Iris pigment epithelial cell (primary cell): ENCODE measurements at places on chromosomes 11 and 22.

DNA sequence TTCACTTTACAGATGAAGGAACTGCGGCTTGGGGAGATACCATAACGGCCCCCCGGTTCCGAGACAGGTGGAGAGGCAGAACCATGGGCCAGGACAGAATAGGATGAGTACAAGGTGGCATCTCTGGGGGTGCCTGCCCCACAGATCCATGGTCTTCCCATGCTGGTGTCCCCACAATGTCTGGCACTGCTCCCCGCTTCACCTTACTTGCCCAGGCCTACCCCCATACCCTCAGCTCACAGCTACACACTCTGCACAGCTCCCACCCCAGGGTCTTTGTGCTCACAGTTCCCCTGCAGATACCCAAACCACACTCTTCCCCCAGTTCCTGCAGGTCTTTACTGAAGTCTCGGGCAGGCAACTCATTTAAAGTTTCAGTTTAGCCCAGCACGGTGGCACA, 11.4 kb upstream of the DGCR8 start:
- DNase-seq = no peak

DNA sequence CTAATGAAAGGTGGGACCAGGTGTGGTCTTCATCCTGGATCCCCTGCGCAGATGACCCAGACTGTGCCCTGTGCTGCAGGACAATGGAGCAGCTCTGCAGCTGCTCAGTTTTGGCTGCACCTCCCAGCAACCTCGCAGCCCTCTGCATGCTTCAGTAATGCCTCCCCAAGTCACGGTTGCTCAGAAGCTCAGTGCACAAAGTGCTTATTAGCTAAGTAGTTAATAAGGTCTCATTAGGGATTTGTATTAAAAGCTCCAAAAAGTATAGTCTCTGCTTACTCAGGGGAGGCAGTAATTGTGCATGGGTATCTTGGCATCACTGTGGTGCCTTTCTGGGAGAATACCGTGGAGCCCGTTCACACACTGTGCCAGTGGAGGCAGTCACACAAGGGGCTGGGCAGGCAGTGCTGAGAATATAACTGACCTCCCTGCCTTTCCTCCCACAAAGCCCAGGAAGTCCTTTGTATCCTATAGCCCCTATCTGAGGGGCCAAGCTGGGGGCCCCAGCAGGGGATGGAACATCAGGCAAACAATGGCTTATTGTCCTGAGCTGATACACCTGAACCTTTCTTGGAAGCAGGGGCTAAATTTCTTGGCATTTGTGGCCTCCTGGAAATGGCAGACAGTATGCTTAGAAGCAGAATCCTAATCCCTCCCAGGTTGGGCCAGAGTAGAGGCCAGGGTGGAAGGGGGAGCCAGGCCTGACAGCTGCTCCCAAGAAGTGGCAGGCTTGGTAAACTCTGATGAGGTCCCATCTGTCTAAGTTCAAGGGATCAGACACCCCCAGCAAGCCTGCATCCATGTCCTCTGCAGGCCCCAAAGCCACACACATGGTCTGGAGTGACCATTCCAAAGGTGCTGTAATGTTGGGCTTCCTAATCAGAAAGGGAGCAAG, 125.5 kb upstream of the PARVA start:
- no peak for DNase-seq

DNA sequence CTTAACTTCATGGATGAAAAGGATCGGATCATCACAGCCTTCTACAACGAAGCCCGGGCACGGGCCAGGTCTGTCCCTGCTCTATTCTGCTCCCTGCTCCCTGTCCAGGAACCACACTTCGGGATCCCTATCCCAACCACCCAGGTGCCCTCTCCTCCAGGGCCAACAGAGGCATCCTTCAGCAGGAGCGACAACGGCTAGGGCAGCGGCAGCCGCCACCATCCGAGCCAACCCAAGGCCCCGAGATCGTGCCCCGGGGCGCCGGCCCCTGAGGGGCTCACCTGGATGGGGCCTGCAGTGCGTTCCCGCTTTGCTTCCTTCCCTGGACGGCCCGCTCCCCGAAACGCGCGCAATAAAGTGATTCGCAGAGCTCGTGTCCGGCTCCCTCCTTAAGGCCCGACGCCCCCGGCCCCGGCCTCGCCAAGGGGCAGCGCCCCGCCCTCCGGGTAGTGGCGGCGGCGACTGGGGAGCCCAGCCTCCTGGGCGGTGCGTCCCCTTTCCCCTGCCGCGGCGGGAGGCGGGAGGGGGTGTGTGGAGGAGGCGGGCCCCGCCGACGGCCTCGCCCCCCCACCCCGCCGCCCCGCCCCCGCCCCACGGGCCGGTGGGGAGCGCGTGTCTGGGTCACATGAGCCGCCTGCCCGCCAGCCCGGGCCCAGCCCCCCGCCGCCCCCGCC, at the start of gene VEGFB:
Gene VEGFB, plus strand, starts transcription at position 672 of the 674 bp plus-strand sequence. CDS start 250 bp downstream, outside the sequence.
- DNase-seq = no peak

DNA sequence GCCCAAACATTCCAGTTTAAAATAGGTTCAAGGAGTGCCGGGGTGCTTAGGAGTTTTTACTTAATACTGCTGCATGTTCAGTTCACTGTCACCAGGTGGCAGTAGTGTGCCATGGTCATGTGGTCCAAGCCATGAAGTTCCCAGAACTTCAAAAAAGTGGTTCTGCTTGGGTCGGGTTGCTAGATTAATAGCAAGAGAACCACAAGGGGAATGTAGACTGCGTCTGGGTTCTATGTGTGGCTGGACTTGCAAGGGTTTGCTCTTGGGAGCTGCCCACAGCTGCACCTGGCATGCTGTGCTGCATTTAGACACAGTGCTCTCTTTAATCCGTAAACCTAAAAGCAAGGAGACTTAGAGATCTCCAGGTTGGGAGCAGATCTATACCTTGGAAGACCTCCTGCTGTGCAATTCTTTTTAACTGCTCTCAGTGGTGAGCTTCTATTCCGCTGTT, 6.5 kb upstream of the SPON1 start:
- peak; percentile 65 for DNase-seq

- DNase-seq = no peak
Observed at GRCh38 chr11:124608147-124608546, 3.1 kb upstream of the PANX3 start.

DNA sequence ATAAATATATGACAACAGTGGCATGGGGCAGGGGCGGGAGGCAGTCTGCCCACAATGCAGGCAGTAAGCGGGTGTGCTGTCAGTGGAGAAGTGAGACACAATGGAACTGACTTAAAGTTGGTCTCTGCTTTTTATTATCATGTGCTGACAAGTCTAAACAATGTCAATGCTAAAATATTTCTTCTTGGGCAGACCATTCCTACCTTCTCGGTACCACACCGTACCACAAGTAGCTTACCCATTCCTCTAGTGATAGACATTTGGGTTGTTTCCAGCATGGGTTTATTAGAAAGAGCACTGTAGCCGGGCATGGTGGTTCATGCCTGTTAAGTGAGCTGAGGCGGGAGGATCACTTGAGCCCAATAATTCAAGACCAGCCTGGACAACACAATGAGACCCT, 2.6 kb upstream of the CHADL start:
- DNase-seq = no peak

DNA sequence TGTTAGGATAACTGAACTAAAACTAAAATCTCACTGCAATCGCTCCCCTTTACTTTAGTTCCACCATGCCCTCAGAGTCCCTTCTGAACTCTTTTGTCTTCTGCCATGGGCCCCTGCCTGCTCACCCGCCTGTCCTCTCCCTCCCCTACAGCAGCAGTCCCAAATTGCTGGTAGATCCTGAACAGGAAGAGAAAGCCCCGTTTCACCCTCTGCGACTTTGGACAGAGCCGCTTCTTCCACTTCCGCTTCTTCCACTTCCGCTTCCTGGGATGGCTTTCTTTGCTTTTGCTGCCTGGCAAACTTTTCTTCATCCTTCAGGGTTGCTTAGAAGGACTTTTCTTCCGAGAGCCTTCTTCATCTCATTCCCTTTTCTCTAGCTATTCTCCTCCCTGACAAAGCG, 35.7 kb upstream of the TLCD5 start:
- no peak for DNase-seq

GRCh38 chr11:15189641-15190365, 75.1 kb downstream of the INSC start:
- DNase-seq = no peak

- DNase-seq = peak; percentile 65
Observed at GRCh38 chr22:35476341-35476740, 64.3 kb upstream of the RASD2 start.

GRCh38 chr11:104798789-104799188, 99.5 kb downstream of the CASP12 start:
- DNase-seq = no peak

DNA sequence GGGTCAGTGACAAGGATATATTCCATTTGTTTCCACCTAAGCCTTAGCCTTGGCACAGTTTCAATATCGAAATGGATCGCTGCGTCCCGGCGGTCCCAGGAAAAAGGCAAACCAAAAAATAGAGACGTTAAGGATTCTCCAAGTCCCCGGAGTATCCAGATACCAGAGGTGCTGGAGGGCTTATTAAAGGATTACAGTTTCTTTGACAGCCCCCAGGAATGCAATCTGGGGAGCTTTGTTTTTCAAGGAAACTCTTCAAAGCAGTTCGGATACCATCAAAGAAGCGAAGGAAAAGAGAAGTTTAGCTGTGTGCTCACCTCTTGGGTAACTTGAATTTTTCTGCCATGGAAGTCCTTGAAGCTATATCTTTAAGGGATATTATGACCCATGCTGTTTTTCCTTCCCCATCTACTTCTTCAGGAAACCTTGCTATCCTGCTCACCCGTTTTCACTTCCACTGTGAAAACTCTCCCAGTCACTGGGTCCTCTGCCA, 600 bp upstream of the GPR83 start:
- DNase-seq = no peak

DNA sequence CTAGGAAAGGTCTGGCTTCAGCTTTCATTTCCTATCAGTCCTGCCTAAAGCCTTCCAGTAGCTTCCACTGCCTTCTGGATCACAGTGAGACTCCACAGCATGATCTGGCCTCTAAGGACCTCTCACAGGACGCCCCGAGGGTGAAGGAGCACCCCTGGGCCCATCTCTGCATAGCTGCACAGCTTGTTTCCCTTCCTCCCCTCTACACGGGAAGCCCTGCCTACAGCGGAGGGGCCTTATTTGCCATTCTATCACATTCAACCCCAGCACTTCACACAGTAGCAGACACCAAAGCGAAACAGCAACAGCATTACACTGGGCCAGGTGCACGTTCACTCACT, 162.3 kb upstream of the GRK3 start:
- DNase-seq = no peak

GRCh38 chr11:20026629-20027555, 133.4 kb downstream of the DBX1 start:
- DNase-seq = no peak

DNA sequence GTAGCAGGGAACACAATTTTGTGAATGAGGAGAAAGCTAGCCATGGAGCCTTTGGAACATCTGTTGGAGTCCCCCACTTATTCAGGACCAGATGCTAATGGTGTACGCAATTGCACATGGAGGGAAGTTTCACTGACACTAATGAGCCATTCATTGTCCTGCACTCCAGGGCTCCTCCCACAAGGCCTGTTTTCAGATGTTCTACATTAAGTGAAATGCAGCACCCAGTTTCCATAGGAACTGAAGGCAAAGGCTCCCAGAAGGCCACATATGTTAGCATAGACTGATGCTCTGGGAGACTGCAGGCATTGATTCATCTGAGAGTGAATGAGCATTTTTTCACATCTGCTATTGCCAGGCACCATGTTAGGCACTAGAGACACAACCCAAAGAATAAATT, 399.5 kb downstream of the ETS1 start:
- no peak for DNase-seq

GRCh38 chr22:28817919-28818859, 17.8 kb upstream of the XBP1 start:
- no peak for DNase-seq

DNA sequence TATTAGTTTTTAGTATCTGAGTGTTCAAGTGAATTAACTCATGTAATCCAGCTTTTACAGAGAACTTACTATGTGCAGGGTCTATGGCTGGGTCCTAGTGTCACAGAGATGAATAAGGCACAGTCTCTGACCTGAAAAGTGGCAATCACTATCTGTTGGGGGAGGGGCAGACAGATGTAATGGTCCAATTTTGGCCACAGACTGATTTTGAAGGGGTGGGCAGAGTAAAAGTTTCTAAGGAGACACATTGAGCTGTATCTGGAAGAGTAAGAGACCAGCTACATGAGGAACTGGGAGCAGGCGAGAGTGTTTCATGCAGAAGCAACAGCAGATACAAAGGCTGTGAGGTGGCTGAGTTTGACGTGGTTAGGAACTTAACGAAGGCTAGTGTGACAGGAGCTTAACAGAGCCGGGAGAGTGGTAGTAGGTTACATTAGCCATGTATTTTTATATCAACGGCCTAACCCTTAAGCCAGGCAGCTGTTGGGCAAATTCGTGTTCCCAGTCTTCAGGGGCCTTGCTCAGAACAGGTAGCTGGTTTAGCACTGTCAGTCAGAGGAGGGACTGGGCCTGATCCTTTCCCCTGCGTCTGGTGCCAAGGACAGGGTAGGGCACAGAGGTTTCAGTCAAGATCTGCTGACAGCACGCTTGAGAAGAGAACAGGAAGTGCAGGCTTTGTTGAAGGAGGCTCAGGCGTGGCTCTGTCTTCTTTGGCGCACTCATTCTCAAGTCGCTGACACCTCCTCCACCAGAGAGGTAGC, 1.4 kb upstream of the STIM1 start:
- no peak for DNase-seq

DNA sequence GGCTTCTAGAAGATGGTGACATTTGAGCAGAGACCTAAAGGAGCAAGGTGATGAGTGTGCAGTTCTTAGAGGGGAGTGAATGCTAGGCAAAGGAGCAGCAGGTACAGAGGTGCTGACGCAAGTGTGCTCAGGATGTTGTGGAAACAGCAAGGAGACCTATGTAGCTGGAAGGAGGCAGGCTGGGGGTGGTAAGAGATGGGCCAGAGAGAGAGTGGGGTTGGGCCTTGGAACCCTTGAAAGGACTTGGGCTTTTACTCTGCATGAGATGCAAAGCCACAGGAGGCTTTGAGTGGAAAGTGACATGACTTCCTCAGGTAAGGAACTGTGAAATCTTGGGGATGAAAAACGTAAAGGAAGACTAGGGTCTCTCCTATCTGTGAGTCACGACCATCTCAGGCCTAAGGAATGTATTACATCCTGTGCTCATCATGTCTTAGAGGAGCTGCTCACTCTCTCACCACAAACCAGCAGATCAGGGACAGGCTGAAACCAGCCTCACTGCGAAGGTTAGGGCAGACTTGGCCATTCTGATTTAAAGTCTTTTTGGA, 65.4 kb downstream of the MICAL2 start:
- peak; percentile 97 for DNase-seq

DNA sequence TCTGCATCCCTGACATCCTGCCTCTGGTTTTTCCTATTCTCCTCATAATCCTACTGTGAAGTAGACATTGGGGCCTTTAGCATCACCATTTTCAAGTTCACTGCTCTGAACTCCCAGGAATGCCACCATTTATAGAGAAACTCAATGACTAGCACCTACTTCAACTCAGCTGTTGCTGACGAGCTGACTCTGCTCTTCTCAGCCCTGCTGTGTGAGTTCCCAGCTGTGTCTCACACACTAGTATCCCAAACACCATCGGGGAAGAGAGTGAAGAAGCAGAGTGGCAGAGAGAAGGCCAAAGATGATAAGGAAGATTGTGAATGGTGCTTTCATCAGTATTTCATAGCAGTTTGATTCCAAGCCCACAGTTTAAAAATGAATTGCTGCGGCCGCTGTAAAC, 71.9 kb downstream of the PLEKHA7 start:
- DNase-seq = no peak
